Fibroblast of skin of scalp (primary cell): ENCODE measurements at places on chromosomes 12 and 14.

DNA sequence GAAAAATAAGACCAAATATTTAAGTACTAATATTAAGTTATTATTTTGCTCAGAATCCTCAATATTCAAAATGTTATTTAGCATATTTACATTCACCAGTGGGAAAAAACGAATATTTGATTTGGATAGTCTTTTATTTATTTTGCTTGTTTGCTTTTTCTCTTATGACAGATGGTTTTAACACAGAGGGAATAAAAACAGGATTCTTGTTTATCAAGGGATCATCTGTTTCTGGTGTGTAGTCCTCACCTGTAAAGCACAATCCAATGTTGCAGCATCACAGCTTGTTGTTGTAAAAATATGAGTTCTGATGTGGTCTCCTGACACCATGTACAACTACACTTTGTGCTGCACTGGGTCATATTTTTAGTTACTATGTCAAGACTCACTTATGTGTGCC, 103.9 kb downstream of the AVPR1A start:
- DNase-seq, result no peak

DNA sequence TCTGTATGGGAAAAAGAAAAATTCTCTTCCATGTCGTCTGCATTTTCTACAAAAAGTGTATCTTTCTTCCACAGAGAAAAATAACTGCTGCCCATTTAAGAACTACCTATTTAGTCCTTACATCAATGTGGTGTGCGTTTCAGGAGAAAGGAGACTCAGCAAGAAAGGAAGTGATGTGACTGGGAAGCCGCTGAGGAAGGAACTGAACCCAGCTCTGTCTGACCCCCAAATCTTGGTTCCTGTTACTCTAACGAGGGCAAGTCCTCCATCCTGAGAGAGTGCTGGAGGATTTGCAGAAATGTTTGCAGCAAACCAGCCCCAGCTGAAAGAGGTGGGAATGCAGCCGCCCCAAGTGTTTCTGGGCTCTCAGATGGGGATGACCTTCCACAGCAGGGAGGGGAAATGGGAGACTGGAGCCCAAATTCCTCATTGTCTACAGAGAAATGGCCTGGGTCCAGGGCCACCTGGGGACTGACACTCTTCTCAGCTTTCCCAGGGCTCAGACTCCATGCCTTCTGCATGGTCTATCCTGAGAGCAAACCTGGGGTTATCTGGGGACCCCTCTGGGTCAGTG, 6.7 kb upstream of the MLEC start:
- no peak for DNase-seq

GRCh38 chr12:120598674-120599463, 17.7 kb upstream of the POP5 start:
- peak; percentile 36 for DNase-seq

DNA sequence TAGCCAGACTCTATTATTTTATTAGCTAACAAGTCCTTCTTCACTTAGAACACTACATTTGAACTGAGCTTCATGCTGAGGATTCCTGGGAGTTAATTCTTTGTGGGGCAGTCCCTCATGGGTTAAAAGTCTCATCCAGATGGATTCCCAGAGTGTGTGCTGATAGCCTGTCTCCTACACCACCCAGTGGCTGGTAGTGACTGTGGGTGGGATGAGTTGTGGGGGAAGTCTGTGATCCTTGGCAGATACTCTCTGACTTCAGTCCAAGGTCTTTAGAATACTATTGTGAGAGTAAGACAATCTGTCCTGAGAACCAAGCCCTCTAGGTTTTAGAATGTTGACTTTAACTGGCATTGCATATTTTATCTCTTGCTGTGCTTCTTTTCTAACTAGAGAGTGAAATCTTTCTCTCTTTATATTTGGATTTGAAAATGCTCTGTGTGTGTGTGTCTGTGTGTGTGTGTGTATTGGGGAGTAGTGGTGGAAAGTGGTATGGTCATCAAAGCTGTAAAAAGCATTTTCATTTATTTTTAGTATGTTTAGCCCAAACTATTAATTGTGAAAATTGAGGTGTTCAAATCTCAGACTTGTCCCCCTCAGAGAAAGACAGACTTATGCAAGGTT, 37.3 kb downstream of the AKAP6 start:
- DNase-seq, result peak; percentile 90

DNA sequence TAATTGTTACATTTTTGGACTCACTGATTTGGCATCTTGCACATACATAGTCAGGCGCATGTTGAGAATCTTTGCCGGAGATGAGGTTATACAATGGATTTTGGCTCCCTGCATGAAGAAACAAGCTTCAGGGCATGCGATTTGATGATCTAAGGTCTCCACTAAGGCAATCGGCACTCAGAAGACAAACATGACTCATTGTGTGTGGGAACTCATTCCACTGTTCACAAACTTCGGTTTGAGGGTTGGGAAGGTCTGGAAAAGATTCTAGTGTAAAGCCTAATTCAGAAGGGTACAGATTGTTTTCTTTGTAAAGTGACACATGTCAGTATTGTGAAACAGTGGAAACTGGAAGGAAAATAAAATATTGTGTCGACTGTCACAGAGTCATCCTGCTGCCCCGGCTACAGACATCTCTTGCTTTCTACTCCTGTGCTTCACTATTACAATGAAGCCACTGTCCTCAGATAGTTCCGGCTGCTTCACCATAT, 192.6 kb upstream of the HMGA2 start:
- DNase-seq, result peak; percentile 99

- no peak for DNase-seq
These were observed 38.0 kb downstream of the CCDC60 start for GRCh38 chr12:119372540-119372939.

GRCh38 chr14:92770484-92770883, 22.1 kb upstream of the LGMN start:
- DNase-seq, result no peak

GRCh38 chr14:74618078-74618952, 6.3 kb upstream of the LTBP2 start:
- peak; percentile 83 for DNase-seq

DNA sequence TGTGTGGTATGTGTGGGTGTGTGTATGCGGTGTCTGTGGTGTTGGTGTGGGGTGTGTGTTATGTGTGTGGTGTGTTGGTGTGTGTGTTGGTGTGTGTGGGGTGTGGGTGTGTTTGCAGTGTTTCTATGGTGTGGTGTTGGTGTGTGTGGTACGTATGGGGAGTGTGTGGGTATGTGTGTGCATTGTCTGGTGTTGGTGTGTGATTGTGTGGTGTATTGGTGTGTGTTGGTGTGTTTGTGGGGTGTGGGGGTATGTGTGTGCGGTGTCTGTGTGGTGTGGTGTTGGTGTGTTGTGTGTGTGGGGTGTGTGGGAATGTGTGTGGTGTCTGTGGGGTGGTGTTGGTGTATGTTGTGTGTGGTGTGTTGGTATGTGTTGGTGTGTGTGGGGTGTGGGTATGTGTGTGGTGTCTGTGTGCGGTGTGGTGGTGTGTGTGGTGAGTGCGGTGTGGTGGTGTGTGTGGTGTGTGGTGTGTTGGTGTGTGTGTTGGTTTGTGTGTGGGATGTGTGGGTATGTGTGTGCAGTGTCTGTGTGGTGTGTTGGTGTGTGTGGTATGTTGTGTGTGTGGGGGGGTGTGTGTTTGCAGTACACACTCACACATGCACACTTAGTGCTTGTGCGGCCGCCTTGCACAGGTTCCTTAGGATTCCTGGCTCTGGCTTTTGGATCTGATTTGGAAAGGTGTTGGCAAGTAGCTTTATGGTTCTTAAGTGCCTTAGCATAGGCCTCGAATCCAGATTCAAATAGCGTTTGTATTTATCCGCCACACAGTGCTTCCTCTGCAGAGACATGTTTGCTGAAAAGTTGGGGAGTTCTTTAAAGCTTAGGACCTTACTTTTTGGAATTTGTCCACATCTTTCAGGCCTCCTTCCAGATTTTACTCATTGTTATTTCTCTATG, 16.4 kb downstream of the MLXIP start:
- no peak for DNase-seq

DNA sequence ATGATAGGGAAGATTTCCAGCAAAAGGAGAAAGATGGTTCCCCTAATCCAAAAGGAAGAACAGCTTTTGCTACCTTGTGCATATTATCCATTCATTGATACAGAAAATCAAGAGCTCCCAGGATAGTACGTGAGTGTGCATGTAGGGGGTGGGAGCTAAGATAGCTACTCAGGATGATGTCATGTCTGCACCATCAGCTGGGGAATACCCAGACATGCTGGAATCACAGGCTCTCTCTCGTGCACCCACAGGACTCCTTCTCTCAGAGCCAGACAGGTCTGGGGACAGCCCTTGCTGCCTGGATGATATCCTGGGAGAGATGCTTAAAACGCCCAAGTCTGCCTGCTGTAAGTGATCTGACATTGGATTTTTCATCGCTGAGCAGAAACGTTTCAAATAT, 38.9 kb downstream of the FOXN3 start:
- peak; percentile 58 for DNase-seq

GRCh38 chr14:104040539-104040938, 45.0 kb upstream of the ASPG start:
- no peak for DNase-seq

DNA sequence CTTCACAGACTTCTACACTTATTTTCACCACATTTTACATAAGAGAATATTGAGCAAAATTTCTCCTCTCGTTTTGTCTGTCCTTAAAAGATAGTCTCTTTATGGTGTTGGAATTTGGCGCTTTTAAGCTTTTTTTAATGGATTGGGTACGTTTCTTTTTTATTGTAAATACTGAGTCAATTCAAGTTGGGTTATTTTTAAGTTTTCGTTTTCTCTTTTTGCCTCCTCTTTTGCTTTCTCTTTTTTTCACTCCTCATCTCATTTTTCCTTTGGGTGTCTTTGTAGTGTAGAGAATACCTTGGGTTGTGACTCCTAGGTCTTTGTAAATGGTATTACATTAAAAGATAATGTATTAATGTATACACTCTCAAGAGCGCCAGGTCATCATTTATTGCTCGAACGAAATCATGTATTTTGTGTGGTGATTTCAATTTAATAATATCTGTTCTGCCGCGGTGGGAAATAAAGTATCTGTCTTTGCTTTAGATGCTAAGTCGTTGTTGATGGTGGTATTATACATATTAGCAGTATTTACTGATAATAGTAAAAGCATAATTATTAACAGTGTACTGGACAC, 845 bp downstream of the TMX1 start:
- no peak for DNase-seq

DNA sequence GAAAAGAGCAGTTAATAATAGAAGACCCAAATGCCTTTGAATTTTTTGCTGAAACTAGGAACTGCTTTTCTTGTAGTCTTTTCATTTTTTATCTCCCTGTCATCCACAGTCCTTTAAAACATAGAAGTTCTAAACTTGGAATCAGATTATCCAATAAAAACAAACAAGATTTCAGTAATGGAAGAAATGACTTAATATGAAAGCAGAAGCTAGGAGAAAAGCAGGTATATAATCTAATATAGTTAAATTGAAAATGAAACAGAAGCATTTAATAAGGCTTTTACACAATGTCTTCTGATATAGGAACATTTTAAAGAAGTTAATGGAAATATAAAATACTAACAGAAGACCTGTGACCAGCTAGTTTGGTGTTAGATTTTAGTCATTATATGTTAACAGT, 26.5 kb downstream of the PPP1R12A start:
- no peak for DNase-seq

- DNase-seq, result no peak
These were observed 1.3 kb downstream of the ZNF219 start for GRCh38 chr14:21096978-21097635.

DNA sequence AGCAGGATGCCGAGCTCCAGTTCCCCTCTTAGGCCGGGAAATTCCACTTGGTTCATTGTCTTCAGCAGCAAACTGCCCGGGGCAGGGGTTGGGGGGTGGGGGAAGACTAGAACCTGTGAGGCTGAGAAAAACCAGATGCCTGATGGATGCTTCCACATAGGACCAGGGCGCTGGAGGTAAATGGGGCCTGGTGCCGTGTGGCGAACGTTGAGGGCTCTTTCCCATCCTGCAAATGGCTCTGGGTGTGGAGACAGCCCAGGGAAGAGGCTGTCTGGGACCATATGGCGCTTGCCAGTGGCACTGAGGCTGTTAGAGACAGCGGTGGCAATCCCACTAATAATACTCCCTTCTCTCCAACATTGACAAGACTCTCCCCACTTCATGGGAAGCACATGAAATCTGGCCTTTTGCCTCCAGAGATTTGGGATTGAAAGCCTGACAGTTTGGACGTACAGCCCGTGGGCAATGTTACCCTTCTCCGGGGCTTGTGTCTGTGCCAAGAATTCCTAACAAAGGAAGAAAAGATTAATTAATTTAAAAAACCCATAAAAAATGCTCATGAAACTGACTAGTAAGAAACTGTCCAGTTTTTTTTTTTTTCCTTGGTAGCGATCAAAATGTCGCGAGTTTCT, 44.5 kb downstream of the MAP1LC3B2 start:
- DNase-seq, result no peak

GRCh38 chr12:130369816-130370215, 32.1 kb downstream of the PIWIL1 start:
- DNase-seq, result no peak

DNA sequence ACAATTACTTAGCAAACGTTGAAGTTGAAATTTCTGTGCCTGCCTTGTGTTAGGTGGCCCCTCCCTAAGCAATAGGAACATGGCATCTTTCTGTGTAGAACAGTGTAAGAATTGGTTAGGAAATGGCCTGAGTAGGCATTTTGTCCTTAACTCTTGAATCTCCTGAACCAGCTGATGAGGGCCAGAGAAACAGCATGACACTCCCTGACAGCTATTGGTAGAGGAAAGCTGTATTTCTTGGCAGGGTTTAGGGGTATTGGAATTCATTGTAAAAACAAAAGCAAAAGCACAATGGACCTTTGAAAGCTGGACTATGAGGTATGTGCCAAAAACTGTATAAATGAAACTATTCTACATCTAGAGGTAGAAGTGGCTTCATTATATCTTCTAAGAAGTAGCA, 40.6 kb upstream of the LRTM2 start:
- DNase-seq, result peak; percentile 81

DNA sequence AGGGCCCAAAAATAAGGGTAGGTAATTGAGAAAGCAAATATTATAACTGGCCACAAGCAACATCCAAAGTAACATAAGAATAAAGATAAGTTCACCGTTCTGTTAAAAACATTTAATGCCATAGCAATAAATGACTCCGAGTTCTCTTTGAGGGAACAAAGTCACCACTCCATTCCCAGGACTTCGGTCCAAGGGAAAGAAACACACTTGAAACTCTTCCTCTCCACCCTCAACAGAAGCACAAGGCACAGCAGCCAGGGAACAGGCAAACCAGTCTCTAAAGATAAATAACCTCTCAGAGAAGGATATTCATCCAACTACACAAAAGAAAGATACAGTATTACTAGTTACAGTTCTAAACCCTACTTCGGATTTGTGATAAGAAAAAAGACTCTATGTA, 2.5 kb downstream of the SETD3 start:
- no peak for DNase-seq

DNA sequence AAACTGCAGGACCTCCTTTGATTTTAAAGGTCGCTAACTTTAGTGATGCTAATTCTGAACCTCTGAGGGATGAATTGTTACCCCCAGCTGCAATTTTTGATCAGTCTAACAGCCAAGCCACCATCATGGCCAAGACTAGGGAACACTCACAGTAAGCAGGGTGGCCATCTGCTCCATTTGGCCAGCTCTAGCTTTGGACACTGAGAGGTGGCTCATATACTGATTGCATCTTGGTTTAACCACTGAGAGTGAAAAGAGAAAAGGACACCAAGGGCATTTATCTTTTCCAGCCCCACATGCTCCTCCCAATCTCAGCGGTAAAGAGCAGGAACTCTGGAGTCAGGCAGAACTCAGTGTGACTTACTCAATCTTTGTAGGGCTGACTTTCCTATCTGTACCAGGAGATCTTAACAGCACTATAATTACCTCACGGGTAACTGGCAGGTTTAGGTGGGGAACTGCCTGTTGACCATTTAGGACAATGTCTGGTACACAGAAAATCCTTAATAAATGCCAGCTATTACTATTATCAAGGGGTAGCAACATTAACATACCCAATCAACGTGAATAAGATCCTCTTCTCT, 6.2 kb downstream of the LPCAT3 start:
- DNase-seq, result no peak

- DNase-seq, result no peak
These were observed 2.1 kb downstream of the FBXO21 start for GRCh38 chr12:117188121-117188665.
